Central memory CD4-positive, alpha-beta T cell (primary cell): ENCODE measurements at places on chromosomes 5 and 9.

DNA sequence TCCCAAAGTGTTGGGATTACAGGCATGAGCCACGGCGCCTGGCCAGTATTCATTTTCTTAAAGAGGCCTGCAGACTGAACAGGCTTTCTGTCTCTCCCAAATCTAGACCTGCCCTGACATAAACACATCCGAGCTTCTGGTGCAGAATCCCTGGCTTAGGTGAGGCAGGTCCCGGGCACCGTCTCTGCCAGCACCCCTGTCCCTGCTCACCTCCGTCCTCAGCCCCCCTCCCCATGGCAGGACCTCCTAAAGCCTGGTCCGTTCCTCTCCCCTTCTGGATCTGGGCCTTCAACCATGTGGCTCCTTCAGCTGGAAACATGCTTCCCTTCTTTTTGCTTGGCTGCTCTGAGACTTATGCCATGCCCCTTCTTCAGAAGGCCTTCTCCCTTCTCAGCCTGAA, 22.7 kb upstream of the RXRA start:
- no peak for DNase-seq

DNA sequence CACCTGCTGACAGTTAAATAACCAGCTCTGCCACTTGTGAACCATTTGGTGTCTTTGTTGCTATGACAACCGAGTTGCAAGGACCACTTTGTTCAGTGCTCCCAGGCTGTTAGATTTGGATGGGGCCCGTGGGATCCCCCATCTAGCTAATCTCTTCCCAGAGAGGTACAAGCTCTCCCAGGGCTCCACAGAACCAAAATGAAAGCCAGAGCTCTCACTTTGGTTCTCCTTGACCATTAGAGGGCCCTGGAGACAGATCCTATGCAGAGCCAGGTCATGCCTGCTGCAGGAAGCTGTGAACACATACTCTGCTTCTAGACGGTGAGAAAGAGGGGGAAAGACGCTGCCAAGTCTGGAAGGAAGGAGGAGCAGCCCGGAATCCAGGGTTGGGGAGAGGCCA, 224.6 kb downstream of the GABBR2 start:
- DNase-seq: no peak

DNA sequence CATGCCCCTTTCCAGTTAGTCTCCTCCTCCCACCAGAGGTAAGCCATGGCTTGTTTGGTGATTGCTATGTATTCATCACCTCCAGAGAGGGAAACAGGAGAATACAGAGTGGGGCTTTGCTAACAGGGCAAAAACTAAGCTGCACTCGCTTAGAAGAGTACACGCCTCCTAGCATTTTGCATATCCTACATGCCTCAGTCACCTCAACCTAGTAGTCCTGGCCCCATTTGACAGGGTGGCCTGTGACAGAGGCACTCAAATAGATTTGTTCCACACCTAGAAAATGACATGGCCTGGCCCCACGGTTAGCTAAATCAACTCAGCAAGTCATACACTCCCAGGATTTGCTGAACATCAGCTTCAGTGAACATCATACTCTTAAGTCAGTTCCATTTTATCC, 90.7 kb downstream of the CYFIP2 start:
- DNase-seq: no peak

GRCh38 chr9:127154003-127154389, 31.6 kb upstream of the ANGPTL2 start:
- no peak for DNase-seq

GRCh38 chr5:158976035-158976434, 123.7 kb downstream of the EBF1 start:
- no peak for DNase-seq

GRCh38 chr5:107470295-107470582, 200.5 kb downstream of the EFNA5 start:
- DNase-seq: no peak

GRCh38 chr9:135385793-135386192, 93.8 kb upstream of the PPP1R26 start:
- DNase-seq: no peak

DNA sequence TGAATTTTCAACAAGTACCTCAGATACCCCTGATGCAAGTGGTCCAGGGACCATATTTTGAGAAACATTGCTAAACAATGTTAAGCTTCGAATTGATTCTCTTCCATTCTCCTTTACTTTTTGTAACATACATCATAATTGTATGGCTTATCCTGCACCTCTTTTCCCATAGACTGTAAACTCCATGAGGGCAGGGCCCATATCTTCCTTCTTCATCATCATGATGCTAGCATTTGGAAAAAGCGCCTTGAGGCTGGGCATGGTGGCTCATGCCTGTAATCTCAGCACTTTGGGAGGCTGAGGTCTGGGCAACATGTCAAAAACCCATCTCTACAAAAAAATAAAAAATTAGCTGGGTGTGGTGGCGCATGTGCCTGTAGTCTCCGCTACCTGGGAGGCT, 14.5 kb upstream of the DELE1 start:
- no peak for DNase-seq

DNA sequence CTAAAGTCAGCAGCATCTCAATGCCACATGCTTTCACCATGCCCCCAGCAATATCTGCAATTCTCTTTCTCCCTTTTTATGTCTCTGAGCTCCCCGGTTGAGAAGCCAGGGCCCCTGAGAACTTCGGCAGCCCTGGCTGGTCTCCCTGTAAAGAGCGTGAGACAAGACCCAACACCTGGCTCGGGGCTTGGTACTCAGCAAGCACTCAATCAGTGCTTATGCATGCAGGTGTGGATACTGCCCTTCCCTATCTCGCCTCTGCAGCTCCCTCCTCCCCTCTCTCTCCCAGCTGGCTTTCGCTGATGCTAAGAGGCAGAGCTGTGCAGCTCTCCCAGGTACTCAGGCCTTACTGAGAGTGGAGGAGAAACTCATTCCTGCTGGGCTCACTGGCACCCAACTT, 41.7 kb upstream of the AKNA start:
- no peak for DNase-seq

DNA sequence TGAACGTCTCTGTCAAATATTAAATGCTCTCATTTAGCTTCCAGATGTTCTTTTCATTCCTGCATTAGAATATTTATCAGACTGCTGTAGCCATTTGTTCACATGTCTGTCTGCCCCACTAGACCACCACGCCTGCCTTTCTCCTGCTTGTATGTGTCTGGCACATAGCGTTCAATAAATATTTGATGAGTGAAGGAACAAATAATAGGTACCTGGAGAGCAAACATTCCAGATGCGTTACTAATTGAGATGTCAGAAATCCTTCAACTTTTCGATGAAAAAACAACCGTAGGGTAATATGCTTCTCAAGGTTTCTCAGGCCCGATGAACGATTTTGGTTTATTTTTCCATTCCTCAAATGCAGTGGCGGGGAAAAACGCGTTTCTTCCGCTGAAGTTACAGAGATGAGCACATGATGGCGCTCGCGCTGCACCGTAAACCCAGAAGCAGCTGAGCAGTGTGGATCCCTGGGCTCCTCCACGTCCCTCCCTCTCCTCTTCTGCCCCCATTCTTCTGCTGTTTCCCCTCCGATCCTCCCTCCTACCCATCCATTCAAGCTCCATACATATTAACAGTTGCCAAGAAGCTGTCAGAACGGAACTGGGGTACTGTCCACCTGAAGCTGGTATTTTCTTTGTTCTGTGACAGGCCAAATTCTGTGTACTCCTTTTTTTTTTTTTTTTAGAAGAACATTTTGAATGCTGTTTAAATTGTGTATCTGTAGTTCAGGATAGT, 245.4 kb downstream of the MPDZ start:
- DNase-seq: no peak

- no peak for DNase-seq
Observed at GRCh38 chr5:128343168-128343567, 194.9 kb downstream of the FBN2 start.

GRCh38 chr9:135716045-135716444, 14.1 kb downstream of the KCNT1 start:
- DNase-seq: no peak

GRCh38 chr5:164345173-164345849, 839.9 kb downstream of the MAT2B start:
- no peak for DNase-seq

DNA sequence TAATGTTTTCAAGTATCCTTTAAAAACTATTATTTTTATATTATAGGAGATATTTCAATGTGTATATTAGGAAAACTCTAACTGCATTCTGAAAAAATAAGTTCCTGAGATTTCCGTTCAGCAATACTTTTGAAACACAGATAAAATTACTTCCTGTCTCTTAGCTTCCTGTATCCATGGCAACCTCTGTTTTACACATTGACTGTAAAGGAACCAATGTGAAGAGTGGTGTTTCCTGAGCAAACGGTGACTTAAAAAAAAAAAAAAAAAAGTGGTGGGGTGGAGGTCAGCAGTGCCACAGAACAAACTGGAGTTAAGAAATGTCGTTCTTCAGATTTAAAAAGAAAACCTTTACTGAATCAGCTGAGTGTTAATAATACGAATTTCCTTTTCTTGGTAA, at the start of gene LRRC70:
Gene LRRC70 (plus strand): TSS at position 280 of the 400 bp plus-strand sequence. CDS start 620 bp downstream, outside the sequence.
- peak; percentile 83 for DNase-seq

GRCh38 chr5:179534431-179534830, 15.9 kb upstream of the RUFY1 start:
- DNase-seq: no peak

DNA sequence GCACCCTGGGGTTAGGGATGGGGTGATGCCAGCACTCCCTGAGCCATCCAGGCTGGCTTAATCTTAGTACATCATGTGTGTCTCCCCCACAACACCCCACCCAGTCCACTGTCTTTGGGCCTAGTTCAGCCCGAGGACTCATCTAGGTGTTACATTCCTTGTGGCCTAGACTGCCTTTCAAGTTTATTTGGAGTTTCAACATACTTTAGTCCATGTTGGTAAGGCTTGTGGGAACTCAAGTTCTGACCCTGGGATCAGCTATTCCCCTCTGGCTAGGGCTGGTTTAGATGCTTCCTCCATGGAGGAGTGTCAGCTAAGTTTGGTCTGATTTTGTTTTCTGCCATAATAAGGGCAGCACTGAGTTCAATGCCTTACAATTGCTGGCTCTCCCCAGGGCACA, 302.4 kb downstream of the SMARCA2 start:
- no peak for DNase-seq

- DNase-seq: no peak
Observed at GRCh38 chr9:33659921-33660320, 135.4 kb upstream of the PRSS3 start.

GRCh38 chr9:130255631-130256134, 9.9 kb upstream of the HMCN2 start:
- DNase-seq: no peak

- no peak for DNase-seq
Observed at GRCh38 chr5:89283728-89284493, 400.9 kb upstream of the MEF2C start.

GRCh38 chr5:58670582-58670981, 87.7 kb downstream of the RAB3C start:
- DNase-seq: no peak

- no peak for DNase-seq
Observed at GRCh38 chr9:93577975-93578682, 1.7 kb downstream of the PHF2 start.

DNA sequence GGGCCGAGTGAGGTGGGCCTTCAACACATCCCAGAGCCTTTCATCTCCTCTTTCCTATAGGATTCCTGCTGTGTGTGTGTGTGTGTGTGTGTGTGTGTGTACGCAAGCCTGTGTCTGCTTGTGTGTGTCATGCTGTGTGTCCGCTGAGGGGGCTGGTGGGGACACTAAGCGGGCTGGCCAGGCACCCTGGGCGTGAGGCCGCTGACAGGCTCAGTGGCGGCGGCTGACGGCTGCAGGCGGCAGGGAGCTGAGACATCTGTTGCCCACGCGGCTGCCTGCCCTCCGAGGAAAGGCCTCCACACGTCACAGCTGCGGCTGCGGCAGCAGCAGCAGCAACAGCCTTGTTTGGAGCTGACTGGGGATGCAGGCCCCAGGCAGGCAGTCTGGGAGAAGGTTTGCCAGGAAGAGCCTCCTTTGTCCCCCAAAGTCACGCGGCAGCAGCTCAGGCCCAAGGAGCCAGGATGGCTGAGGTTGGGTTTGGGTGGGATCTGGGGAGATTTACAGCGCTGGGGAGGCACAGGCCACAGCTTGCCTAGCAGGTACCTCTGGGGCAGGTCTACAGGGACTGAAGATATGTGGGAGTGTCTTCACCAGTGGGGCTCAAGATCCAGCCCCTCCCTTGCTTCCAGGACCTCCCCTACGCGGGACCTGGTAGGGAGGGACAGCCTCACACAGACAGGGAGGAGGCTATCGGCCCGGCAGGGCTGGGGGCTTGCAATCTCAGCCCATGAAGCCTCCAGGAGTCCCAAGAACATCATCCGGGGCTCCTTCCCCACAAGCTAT, 1.8 kb downstream of the PDLIM4 start:
- no peak for DNase-seq

GRCh38 chr9:73596321-73596720, 444.7 kb downstream of the ANXA1 start:
- no peak for DNase-seq

- DNase-seq: peak; percentile 46
Observed at GRCh38 chr9:127555840-127556820, 55.9 kb upstream of the STXBP1 start.
